ENCODE measurements at places on chromosomes 7 and 10.
A peak's percentile ranks its signal among the peaks of the same experiment; 100 is the strongest.

DNA sequence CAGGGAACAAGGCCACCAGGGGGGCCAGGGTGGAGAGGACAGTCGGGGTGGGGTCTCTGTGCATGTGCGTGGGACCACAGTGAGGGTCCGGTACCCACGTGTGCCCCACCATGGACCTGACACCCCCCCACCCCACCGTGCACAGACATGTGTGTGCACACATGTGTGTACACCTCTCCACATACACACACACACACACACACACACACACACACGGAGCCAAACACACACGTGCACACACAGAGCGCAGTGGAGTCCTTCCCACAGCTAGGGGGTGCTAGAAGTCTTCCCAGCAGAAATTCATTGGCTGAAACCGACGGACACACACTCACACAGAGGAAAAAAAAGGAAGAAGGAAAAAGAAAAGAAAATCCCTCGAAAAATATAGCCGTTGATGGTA lies 42.8 kb upstream of the GNA12 start:
- DNase-seq, result peak; percentile 68

DNA sequence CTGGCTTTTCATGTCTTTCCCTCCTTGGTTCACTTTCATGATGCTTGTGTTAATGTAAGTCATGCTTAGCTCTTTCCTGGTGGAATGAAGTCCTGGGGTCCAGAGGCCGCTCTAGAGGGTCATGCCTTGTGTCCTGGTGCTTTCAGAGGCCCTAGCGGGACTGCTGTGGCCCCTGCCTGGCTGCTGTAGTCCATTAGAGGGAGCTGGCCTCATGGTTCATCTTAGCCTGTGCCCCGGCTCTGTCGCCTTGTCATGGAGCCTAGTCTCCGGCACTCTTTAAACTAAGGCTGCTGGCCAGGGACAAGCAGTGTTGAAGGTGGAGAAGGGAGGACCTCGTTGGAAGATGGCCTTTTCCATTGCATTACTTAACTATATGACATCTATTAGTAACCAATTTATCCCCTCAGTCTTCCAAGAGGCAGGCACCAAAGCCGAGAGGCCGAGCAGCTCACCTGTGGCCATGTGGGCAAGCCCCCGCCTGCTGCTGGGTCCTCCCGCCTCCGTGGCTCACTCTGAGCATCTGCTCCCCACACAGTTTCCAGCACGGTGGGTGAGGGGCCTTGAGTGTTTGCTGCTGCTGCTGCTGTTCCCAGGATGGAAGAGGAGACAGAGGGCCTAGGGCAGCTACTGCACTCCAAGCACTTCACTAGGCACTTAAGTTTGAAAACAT lies 5.0 kb upstream of the NDUFB2 start:
- DNase-seq, result no peak

GRCh38 chr10:72626444-72626754 lies 520 bp upstream of the MICU1 start:
- no peak for DNase-seq

DNA sequence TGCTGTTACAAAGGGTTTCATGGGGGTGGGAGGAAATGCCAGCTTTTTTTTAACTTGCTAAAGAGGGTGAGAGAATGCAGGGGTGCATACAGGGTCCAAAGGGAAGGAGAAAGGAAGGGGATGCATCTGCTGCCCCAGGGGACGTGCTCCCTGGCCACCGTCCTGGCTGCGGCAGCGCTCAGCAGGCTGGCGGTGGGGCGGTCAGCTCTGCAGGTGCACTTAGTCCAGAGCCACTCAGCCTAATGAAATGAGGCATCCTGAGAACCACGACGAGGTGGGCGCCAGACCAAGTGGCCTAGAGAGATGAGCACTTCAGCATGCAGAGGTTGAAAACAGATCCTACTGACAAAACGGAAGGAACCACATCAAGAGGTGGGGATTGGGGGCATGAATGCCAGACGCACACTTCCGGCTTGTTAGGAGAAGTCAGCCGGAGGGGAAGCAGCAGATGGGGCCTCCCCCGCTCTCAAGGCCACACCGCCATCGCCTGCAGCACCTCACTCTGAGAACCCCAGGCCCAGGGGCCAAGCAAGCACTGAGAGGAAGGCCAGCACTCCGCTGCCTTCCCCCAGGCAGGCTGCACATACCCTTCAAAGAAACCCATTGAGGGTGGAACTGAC lies 94.5 kb downstream of the MAD1L1 start:
- DNase-seq, result peak; percentile 41

- DNase-seq, result no peak
These were observed 190.7 kb upstream of the CHRM2 start for GRCh38 chr7:136677471-136678365.

GRCh38 chr10:30574432-30574796 lies 55.1 kb downstream of the LYZL2 start:
- no peak for DNase-seq

GRCh38 chr7:24141874-24142509 lies 142.0 kb upstream of the NPY start:
- no peak for DNase-seq

DNA sequence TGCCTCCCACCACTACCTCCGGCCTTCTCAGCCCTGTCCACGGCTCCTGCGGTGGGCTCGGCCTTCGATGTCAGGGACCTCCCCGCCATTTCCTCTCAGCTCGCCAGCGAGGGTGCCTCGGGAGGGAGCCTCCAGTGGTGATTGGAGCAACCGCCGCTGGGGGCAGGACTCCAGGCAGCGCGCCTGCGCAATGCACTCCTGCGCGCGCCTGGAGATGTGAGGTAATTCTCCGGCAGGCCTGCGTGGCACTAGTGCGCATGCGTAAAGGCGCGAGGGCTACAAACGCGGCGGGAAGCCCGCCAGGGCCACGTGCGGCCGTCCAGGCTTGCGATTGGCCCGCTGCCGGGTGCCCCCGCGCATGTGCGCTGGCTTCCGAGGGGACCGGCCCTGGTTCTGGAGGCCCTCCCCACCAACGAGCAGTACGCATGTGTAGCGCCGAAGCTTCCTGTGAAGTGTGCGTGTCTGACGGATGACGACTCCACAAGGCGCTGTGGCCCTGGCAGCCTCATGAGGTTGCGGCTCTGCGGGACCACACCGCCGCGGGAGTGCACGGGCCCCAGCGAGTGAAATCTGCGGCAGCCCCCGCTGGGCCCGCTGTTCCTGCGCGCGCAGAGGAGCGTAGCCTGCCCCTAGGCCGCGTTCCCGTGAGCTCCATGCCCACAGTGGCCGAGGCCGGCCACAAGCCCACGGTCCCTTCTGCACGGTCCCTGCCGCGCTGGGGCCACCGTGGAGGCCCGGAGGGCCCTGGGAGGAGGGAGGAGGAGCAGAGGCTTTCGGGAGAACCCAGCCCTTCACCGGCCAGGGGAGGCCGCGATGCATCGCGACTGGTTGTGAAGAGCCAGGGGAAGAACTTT lies at the start of gene SYCE1:
Gene SYCE1, minus strand, starts transcription at position 143 of the 854 bp plus-strand sequence. Its CDS starts 54 bp downstream, at position 89.
- peak; percentile 36 for DNase-seq

- no peak for DNase-seq
These were observed 22.2 kb downstream of the GPNMB start for GRCh38 chr7:23268746-23269145.

DNA sequence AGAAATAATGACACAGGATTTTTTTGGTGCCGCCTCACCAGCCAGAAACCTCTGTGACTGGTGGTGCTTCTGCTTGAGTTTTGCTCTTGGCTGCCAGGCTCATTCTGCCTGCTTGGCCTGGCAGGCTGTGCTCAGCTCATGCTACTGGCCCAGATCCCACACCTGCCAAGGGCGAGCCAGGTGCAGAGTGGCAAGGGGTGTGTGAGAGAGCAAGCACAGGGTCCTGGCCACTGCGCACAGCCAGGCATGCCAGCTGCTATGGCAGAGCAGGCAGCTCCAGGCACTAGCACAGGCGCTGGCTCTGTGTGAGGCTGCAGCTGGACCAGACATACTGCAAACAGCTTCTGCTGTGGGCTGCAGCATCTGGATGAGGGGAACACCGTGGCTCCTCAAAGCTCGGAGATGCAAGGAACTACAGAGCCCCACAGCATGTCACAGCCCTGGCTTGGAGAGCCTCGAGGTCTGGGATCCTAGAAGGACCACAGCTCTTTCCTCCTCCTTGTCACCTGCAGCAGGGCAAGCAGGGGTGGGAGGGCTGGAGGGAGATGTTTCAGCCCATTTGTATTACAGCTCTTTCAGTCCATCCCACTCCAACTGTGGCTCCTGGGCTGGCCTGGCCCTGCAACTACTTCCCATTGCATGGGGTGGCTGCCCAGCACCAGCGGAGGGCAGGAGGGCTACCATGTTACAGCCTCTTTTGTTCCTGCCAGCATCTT lies 313.4 kb upstream of the SEMA3C start:
- no peak for DNase-seq

DNA sequence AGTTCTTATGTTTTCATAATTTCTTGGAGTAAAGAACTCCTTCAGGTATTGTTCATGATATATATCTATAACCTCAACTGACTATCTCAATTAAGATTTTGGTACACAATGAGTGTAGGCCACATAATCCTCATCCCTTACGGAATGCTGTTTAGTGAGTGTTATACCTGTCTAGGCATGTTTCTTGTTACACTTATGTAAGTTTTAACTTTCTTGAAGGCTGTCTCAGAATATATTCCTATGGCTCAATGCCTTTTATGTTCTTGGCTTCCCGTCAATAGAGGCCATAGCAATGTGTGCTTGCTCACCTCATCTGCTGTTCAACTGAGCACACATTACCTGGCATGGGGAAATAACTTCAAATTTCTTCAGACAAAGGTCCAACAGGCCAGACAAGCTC lies 185.1 kb downstream of the CTTNBP2 start:
- DNase-seq, result no peak

GRCh38 chr10:69757553-69758309 lies 44.0 kb upstream of the COL13A1 start:
- DNase-seq, result no peak

DNA sequence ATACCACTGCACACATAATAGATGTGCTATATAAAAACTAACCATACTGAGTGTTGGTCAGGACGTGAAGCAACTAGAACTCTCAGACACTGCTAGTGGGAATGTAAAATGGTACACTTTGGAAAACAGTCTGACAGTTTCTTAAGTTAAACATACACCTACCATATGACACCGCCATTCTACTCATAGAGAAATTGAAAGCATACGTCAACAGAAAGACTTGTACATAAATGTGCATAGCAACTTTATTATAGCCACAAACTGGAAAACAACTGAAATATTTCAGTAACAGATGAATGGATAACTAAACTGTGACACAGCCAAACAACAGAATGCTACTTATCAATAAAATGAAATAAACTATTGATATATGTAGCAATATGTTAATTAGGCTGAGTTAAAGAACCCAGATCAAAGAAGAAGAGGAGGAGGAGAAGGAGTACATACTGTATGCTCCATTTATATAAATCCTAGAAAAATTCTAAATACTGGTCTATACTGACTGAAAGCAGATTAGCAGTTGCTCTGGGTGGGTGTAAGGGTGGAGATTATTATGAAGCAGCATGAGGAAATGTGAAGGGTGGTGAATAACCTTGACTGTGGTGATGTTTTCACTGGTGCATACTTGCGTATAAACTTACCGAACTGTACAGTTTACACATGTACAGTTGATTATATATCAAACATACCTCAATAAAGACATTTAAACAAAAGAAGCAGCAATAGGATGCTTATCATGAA lies 48.6 kb downstream of the ARHGAP21 start:
- DNase-seq, result no peak

GRCh38 chr10:23414658-23415057 lies 24.2 kb upstream of the OTUD1 start:
- no peak for DNase-seq

- no peak for DNase-seq
These were observed 1.2 kb downstream of the GTPBP10 start for GRCh38 chr7:90347759-90348158.

DNA sequence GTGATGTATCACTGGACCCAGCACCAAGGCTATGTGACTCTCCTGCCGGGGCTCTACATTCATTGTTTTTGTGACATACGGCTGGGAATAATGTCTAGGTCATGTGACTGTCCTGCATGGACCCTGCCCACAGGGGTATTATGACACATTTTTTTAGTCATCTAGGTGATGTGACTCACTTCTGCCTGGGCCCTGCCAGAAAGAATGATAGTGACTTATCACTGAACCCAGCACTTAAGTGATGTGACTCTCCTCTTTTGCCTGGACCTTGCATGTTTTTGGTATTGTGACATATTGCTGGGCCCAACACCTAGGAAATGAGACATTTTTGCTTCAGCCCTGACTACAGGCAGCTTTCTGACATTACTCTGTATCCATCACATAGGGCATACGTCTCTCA lies 51.1 kb upstream of the ZNF107 start:
- DNase-seq, result no peak

GRCh38 chr10:122089311-122090017 lies 100.5 kb downstream of the TACC2 start:
- DNase-seq, result no peak
